ENCODE measurements at places on chromosomes 6 and 20. TPM values are rescaled to one million over a fixed set of nuclear protein-coding genes. Genes with fewer than 3 reads are reported as not detected.

DNA sequence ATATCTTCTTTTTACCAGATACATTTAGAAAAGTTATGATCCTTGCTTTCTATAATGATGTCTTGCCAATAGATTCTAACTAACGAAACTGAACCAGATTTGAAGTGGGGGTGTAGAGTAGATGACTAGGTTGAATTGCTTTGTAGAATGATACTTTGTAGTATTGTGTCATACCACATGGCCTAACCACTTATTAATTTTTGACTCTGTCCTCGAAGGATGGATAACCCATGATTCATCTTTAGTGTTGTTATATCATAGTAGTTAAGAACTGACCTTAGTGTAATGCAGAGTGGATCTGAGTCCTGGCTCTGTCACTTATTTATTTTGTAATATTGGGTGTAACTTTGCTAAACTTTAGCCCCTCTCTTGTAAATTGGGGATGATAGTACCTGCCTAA, 4.5 kb downstream of the PHF3 start:
- H3K36me3 ChIP-seq = no peaks in the 10 kb centered on the region
- no peak for DNase-seq
- no peak overlapping the region for H3K4me3 ChIP-seq
- H3K4me1 ChIP-seq = peaks cover 24% of the 10 kb centered on the region
- no peak overlapping the region for H3K27ac ChIP-seq
- H3K27me3 ChIP-seq = no peaks in the 10 kb centered on the region

DNA sequence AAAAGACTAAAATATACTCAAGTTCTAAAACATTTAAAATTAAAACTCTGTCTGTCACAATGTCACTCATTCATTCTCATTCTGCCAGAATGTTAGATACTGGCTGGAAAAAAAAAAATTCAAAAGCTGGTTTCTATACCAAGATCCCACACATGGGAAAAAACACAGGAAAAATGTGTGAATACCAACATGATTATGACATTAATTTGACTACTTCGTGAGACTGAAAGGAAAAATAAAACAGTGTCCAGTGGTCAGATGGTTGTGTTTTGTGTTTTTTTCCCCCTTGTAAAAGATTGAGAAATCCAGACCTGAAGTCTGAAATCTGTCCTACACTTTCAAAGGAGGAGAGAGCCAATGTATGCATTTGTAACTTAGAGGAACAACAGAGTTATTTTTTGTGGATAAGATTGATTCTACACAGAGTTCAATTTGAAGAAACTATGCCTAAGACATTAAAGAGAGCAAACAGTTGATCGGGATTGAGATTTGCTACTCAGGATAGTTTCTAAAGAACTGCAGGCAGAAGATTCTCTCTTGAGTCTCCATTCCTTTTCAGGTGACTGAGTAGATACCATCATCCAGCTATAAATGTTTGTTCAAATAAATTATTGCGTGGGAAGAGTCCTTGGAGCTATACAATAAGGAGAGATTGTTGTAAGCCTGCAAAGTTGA, 39.2 kb upstream of the TXLNB start:
- DNase-seq = peak; percentile 38
- no peak overlapping the region for H3K27ac ChIP-seq
- H3K27me3 ChIP-seq = no peaks in the 10 kb centered on the region
- H3K4me1 ChIP-seq = no peaks in the 10 kb centered on the region
- H3K36me3 ChIP-seq = no peaks in the 10 kb centered on the region

DNA sequence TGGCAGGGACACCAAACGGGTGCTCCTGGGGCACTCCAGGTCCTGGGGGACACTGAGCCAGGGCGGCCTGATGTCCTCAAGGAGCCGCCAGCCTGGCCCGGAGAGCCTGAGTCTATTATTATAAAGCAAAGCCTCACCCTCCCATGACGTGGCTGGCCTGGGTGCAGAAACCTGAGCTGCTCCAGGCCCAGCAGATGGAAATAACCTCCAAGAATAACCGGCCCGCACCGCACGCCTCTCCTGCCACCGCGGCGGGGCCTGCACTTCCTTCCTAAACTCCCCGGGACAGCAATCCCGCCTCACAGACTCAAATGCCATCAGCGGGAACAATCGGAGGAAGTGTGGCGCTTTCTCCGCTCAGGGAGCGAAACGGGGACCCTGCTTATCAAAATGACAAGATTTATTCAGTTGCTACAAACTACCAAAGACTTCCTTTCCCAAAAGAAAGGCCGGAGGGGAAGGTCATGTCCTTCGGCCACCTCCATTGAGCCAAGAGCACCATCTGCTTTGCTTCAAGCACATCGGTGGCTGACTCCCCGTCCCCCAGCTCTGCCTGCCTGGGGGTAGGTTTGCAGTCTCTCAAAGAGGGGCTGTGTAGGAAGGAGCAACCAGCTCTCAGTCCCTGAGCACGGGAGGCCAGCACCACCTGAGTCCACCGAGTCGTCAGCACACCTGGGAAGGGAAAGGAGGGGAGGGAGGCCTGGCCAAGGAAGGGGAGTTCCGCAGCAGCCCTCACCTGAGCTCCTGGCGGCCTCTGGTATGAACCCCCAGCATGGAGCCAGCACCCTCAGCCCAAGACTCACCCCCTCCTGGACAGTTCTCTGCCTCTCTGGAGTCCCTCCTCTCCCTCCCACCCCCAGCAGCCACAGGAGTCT, 78.6 kb upstream of the QKI start:
- H3K4me1 ChIP-seq = peaks cover 46% of the 10 kb centered on the region
- no peak overlapping the region for H3K4me3 ChIP-seq
- H3K27ac ChIP-seq = peak overlapping the region; percentile 80

NANP gene
- total RNA-seq = 3.1 TPM

DNA sequence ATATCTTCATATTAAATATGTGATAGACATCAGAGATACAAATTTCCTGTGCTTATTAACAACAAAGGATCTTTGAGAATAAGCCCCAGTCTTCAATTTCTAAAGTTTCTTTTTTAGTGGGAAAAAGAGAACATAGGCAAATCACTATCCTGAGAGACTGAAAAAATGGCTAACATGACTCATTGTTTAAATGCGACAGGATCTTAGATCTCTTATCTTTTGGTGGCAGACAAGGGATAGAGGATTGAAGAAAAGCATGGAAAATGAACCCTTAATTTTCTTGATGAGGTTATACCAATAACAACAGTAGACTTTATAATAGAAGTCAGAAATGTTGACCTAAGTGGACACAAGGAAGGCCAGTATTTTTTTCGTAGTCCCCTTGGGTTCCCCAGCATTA, 178.6 kb upstream of the MAP3K7 start:
- no peak overlapping the region for H3K27ac ChIP-seq
- H3K36me3 ChIP-seq = no peaks in the 10 kb centered on the region
- H3K4me1 ChIP-seq = no peaks in the 10 kb centered on the region
- no peak for DNase-seq
- H3K4me3 ChIP-seq = no peak overlapping the region

- H3K36me3 ChIP-seq = peaks cover 8% of the 10 kb centered on the region
- peak overlapping the region; percentile 45 for H3K4me3 ChIP-seq
- peaks cover 16% of the 10 kb centered on the region for H3K4me1 ChIP-seq
- peak; percentile 91 for DNase-seq
Observed at GRCh38 chr6:43170417-43170930, 595 bp upstream of the SRF start.

CCN5 gene
- total RNA-seq = not detected

PHACTR1 gene
- total RNA-seq = 33.9 TPM

DNA sequence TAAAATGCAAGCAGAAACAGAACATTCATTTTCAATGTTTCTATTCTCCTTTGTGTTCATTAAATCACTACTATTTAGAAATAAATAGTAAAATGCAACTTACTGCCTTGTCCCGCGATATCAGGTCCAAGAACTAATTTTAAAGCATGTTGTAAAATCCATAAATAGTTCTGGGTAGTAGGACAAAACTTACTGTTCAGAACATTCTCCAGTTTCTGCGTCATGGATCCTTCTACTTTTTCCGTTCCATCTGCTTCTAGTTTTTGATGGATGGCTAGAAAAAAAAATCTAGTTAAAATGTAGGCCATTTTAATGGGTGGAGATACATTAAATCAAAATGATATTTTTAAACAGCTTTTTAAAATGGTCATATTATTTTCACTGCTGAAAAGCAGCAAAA, 47.0 kb downstream of the HUS1B start:
- no peak overlapping the region for H3K4me3 ChIP-seq
- H3K36me3 ChIP-seq = peaks cover 3% of the 10 kb centered on the region
- H3K27me3 ChIP-seq = no peaks in the 10 kb centered on the region
- no peak for DNase-seq

IL17A gene
- not detected for total RNA-seq

GRCh38 chr6:21986703-21987102, 310.1 kb downstream of the PRL start:
- DNase-seq = no peak
- no peaks in the 10 kb centered on the region for H3K36me3 ChIP-seq
- H3K27me3 ChIP-seq = no peaks in the 10 kb centered on the region
- peak overlapping the region; percentile 68 for H3K27ac ChIP-seq
- H3K4me1 ChIP-seq = peaks cover 36% of the 10 kb centered on the region
